ENCODE measurements at places on chromosomes 2 and 18. TPM values are rescaled to one million over a fixed set of nuclear protein-coding genes. Genes with fewer than 3 reads are reported as not detected.

The MC5R gene
- total RNA-seq = not detected

The UCN gene
- 1.2 TPM for total RNA-seq

The ARHGAP25 gene
- total RNA-seq = 3.2 TPM

The SIGLEC15 gene
- total RNA-seq = not detected

The POMC gene
- total RNA-seq = 5.2 TPM

All from cardiac ventricle fibroblast (primary cell).